Adrenal gland (tissue), 19 donors: ENCODE measurements at places on chromosomes 11 and 22. TPM values are rescaled to one million over a fixed set of nuclear protein-coding genes. Genes with fewer than 3 reads are reported as not detected.

DNA sequence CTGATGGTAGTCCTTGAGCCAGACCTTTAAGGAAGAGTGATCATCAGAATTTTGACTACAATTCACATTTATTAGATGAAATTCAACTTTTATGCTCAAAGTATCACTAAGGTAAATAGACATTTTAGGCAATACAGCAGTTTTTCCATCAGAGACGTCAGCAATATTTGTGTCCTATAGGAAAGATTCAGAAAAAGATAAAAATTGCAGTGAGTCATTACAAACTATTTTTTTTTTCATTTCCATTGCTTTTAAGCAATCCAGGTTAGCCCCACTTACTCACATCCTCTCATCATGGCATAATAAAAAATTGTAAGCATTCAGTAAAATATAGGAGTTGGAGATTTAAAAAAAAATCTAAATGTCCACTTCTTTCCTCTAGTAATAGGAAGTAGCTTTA, 46.9 kb downstream of the MSANTD4 start:
- no peak overlapping the region for H3K27ac ChIP-seq
- no peak for DNase-seq
- no peaks in the 10 kb centered on the region for H3K27me3 ChIP-seq
- H3K4me1 ChIP-seq = no peaks in the 10 kb centered on the region

GRCh38 chr22:37273846-37274225, 8.5 kb upstream of the CYTH4 start:
- no peak overlapping the region for H3K4me3 ChIP-seq
- no peak overlapping the region for H3K27ac ChIP-seq
- H3K4me1 ChIP-seq = no peaks in the 10 kb centered on the region
- no peak for DNase-seq

GRIK4 gene
- total RNA-seq = 4.1 TPM

DNA sequence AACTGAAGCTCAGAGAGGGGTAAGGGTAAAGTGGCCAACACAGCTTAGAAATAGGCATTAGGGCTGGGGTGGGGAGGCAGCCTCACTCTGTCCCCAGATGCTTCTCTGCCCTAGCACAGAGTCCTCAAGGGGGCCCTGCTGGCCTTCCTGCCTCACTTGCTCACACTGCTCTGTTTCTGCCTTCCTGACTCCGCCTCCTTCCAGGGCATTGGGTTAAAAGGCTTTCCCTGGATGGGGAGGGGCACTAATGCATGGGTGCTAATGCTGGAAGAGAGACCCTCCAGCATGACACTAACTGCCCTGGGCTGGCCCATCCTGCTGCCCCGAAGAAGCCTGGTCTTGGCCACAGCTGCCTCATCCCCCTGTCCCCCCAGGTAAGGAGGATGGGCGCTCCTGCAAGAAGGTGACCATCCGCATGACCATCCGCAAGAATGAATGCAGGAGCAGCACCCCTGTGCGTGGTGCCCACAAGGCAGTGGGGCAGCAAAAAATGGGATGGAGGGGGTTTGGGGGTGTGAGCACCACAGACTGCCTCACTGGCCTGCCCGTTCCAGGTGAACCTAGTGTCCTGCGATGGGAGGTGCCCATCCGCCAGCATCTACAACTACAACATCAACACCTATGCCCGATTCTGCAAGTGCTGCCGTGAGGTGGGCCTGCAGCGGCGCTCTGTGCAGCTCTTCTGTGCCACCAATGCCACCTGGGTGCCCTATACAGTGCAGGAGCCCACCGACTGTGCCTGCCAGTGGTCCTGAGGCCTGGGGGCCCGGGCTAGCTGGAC, 74.0 kb upstream of the MYOD1 start:
- no peaks in the 10 kb centered on the region for H3K4me1 ChIP-seq
- H3K27me3 ChIP-seq = no peaks in the 10 kb centered on the region
- no peak overlapping the region for H3K27ac ChIP-seq
- H3K4me3 ChIP-seq = no peak overlapping the region

OR2AG1 gene
- not detected for total RNA-seq

DNA sequence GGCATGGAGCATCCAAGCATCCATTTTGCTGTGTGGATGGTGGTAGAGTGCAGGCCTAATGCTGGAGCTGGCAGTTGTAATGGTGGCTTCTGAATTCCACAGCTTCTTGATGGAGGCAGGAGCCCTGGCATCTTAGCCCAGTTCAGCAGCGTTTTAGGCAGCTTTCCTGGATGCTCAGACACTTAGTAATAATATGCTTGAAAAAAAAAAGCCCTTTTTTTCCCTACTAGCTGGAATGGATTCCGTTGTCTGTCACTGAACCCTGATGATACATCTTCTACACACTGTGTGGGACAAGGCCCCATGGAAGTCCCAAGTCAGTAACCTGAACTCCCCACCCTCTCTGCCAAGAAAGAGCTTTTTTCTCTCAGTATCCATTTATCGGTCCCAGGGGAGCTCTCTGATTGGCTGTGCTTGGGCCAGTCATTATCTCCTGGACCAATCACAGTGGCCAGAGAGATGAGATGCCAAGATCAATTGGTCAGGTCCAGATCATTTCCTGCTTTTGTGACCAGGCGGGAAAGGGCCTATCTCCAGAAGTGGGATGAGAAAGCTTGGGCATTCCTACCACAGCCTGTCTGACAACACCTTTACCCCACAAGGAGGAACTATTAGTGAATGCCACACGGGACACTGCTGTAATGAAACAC, 34.2 kb downstream of the MCM5 start:
- H3K4me3 ChIP-seq = no peak overlapping the region
- H3K4me1 ChIP-seq = no peaks in the 10 kb centered on the region
- no peaks in the 10 kb centered on the region for H3K27me3 ChIP-seq
- no peak overlapping the region for H3K27ac ChIP-seq

DNA sequence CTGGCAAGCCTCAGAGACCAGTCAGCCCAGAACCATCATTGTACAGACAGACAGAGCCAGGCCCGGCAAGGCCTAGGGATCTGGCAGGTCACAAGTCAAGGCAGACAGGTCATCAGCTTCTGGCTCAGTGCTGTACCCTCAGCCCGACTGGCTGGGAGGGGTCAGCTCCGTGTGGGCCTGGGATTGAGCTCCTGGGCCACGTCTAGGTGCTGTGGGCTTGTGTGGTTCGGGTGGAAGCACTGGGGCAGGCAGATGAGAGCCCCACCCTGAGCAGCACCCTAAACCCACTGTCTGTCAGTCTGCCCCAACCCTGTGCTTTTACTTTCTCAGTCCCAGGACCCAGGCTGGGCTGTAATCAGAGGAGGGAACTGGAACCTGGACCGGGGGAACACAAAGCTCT, 26.9 kb upstream of the P2RY2 start:
- DNase-seq = no peak
- H3K4me1 ChIP-seq = no peaks in the 10 kb centered on the region
- no peaks in the 10 kb centered on the region for H3K36me3 ChIP-seq

OR51E2 gene
- total RNA-seq = not detected

DDIAS gene
- total RNA-seq = 1.1 TPM

MGAT3 gene
- total RNA-seq = 2.3 TPM

DNA sequence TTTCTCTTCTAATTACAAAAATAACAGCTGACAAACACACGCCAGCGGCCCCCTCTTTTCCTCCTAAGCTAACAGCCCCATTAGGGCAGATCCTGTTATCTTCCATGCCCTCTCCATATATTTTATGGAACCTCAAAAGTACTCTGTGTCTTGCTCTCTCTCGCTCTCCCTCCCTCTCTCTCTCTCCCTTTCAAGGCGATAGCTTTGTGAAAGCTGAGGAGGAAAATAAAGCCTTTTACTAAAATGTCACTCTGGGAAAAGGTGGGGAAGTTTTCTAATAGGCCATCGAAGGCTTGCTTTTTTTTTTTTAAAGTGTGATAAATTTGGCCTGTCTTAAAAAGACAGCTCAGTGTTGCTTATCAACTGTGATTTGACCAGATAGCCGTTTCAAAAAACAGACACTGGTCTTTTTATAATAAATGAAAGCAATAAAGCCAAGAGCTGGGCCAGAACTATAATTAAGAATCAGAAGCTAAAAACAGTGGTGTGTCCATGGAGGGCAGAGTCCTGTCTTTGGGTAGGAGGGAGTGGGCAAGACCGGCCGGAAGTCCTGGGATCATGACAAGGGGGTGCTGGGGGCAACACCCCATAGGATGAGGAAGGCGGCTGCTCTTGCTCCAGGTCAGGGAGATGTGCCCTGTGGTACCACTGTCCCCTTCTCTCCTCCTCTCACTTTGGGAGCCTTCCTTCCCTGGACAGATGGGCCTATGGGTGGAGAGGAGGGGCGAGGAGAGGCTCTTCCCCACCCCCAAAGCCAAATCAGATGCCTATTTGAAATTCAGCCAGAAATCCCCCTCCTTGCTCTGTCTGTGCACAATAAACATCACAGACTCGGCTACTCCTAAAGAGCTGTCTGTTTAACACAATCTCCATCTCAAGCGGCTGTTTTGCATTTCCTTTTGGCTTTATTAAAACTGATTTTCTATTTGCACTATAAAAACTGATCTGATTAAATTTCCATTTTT, 267.2 kb downstream of the BUD13 start:
- no peak overlapping the region for H3K4me3 ChIP-seq
- no peaks in the 10 kb centered on the region for H3K4me1 ChIP-seq
- no peaks in the 10 kb centered on the region for H3K36me3 ChIP-seq
- no peak overlapping the region for H3K27ac ChIP-seq
- peaks cover 2% of the 10 kb centered on the region for H3K27me3 ChIP-seq
- DNase-seq = peak; percentile 43

BTBD18 gene
- total RNA-seq = not detected

USP2 gene
- total RNA-seq = 17.3 TPM

DNA sequence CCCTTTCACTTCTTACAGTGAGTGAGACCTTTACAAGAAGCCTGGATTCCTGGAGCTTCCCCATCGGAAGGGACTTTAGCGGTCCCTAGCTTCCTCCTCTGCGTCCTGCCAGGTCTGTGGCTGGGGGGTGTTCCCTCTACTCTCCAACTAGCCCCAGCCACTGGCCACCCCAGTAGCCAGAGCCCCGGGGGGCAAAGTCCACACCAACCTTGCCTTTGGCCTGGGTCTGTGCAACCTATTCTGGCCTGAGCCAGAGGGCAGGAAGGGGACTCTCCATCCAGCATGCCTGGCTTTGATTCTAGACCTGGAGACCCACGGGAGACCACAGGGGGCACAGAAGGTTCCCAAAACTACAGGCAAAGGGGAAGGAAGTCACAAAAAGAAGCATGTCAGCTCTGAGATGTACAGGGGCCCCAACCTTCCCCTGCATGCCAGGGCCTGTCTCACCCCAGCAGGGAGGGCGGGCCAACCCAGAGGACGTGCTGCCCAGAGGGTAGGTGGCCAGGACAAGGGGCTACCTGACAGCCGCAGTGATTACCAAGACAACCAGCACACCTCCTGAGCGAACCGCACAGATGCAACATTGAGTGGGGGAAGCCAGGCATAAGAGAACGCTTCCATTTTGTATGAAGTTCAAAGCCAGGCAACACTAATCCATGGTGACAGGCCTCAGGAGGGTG, 52.4 kb downstream of the DSCAML1 start:
- no peaks in the 10 kb centered on the region for H3K27me3 ChIP-seq
- no peak for DNase-seq
- H3K4me3 ChIP-seq = no peak overlapping the region
- H3K36me3 ChIP-seq = no peaks in the 10 kb centered on the region
- no peak overlapping the region for H3K27ac ChIP-seq
- no peaks in the 10 kb centered on the region for H3K4me1 ChIP-seq

DNA sequence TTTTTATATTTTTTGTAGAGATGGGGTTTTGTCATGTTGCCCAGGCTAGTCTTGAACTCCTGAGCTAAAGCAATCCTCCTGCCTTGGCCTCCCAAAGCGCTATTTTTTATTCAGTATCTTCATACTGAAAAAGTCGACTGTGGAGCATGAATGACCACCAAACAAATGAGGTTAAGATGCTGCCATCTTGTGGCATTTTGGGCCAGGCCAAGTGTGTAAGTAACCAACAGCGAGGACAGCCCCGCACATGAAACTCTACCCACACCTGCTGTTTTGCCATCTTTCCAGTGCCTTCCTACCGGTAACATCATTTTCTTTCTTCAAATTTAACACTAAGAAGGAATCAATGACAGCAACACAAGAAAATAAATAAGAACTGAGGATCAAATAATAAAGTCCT, 32.2 kb upstream of the AQP11 start:
- H3K27me3 ChIP-seq = no peaks in the 10 kb centered on the region
- no peak overlapping the region for H3K27ac ChIP-seq
- H3K36me3 ChIP-seq = no peaks in the 10 kb centered on the region
- no peak overlapping the region for H3K4me3 ChIP-seq

DNA sequence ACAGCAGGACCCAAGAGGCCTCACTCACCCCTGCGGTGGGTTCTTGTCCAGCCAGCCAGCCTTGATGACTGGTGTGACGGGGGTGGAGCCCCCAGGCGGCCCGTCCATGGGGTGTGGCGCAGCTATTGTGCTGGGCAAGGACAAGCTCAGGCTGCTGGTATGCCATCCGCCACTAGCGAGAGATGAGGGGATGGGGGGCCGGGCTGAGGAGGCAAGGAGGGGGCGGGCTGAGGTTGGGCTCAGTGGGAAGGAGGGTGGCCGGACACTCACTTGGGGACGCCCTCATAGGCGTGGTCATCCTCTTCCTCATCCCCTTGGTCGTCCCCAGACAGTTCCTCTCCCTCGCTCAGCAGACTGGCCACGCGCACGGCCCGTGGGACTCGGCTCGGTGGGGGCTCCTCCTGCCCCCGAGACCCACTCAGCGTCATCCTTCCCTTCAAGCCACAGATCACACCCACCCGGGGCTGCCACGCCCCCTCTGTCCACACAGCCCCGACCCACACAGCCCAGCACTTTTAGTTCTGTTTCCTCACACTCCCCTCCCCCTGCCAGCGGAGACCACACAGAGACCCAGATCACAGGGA, 38.0 kb upstream of the PDE2A start:
- H3K27ac ChIP-seq = peak overlapping the region; percentile 70
- no peaks in the 10 kb centered on the region for H3K27me3 ChIP-seq
- DNase-seq = peak; percentile 57
- no peaks in the 10 kb centered on the region for H3K4me1 ChIP-seq

- H3K36me3 ChIP-seq = no peaks in the 10 kb centered on the region
- DNase-seq = no peak
- H3K4me1 ChIP-seq = peaks cover 68% of the 10 kb centered on the region
- peak overlapping the region; percentile 67 for H3K4me3 ChIP-seq
- H3K27me3 ChIP-seq = no peaks in the 10 kb centered on the region
These were observed 32.7 kb downstream of the ARAP1 start for GRCh38 chr11:72719551-72719950.

GRCh38 chr22:28052825-28053269, 133.8 kb upstream of the PITPNB start:
- no peaks in the 10 kb centered on the region for H3K36me3 ChIP-seq
- H3K27ac ChIP-seq = no peak overlapping the region
- no peaks in the 10 kb centered on the region for H3K4me1 ChIP-seq
- H3K27me3 ChIP-seq = no peaks in the 10 kb centered on the region
- DNase-seq = no peak
